Upper lobe of left lung (tissue), 6 donors: ENCODE measurements at places on chromosomes 4 and X. TPM values are rescaled to one million over a fixed set of nuclear protein-coding genes. Genes with fewer than 3 reads are reported as not detected.

The MAGEA4 gene
- total RNA-seq = not detected

The NDST4 gene
- total RNA-seq = not detected

The FAM199X gene
- total RNA-seq = 16.1 TPM

DNA sequence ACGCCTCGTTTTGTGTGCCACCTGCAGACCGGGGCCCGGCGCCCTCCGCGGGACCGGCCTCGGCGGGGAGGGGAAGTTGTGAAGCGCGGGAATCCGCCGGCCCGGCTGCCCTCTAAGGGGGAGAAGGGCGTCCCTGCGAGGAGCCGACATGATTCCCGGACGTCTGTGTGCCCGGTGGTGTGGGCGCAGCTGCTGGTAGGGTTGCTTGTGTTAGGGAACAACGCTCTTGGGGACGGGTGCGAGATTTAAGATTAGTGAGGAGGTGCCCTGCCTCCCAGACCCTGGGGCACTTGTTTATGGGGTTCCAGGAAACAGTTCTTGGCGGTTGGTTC lies 627 bp downstream of the CDKN2AIP start:
- DNase-seq = peak; percentile 63

DNA sequence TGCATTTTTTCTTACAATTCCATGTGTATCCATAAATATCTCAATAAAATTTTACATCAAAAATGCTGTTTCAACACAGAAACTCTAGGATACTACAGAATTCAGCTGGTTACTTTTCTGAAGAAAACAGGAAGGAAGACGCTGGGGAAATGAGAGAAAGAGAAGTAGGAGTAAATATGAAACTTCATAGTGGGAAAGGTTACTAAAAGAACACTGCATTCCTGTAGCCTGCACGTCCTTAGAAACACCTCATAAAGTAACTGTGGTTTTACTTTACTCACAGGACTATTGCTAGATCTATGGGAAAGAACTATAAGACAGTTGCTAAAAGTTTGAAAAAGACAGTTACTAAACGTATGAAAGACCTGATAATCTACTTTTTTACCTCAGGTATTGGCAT lies 23.1 kb downstream of the ATP11C start:
- no peak for DNase-seq

GRCh38 chr4:28073860-28074555 lies 1213.4 kb downstream of the STIM2 start:
- DNase-seq = no peak

- DNase-seq = no peak
These were observed 45.3 kb downstream of the SLC9A6 start for GRCh38 chrX:136030303-136031191.

GRCh38 chrX:54540289-54540688 lies 10.3 kb downstream of the GNL3L start:
- DNase-seq = no peak
